Heart left ventricle (tissue), 16 donors: ENCODE measurements at places on chromosomes 11 and 22. TPM values are rescaled to one million over a fixed set of nuclear protein-coding genes. Genes with fewer than 3 reads are reported as not detected.

MRGPRX4 gene
- total RNA-seq, result not detected

PTPRCAP gene
- 1.9 TPM for total RNA-seq

ALDH3B2 gene
- not detected for total RNA-seq

SHANK3 gene
- 36.0 TPM for total RNA-seq

BDNF gene
- 3.8 TPM for total RNA-seq

MRGPRE gene
- total RNA-seq, result 0.30 TPM

HORMAD2 gene
- total RNA-seq, result not detected
